ENCODE measurements at places on chromosomes 13 and 19. TPM values are rescaled to one million over a fixed set of nuclear protein-coding genes. Genes with fewer than 3 reads are reported as not detected.

Gene SGCG
- total RNA-seq = not detected

Gene MISP
- total RNA-seq = 92.7 TPM

Gene LPAR6
- 0.89 TPM for total RNA-seq

Gene ZNF443
- total RNA-seq = 1.1 TPM

Gene MBD3L2
- not detected for total RNA-seq

Gene DMKN
- total RNA-seq = 31.1 TPM

Gene MBD3L5
- not detected for total RNA-seq

Gene NOVA2
- 0.12 TPM for total RNA-seq

Gene ZNF560
- not detected for total RNA-seq

Gene KLK2
- not detected for total RNA-seq

Gene PAK4
- total RNA-seq = 97.9 TPM

Gene HCN2
- total RNA-seq = 33.1 TPM

Gene SIAH3
- not detected for total RNA-seq
